ENCODE measurements at places on chromosomes 5 and 9.

DNA sequence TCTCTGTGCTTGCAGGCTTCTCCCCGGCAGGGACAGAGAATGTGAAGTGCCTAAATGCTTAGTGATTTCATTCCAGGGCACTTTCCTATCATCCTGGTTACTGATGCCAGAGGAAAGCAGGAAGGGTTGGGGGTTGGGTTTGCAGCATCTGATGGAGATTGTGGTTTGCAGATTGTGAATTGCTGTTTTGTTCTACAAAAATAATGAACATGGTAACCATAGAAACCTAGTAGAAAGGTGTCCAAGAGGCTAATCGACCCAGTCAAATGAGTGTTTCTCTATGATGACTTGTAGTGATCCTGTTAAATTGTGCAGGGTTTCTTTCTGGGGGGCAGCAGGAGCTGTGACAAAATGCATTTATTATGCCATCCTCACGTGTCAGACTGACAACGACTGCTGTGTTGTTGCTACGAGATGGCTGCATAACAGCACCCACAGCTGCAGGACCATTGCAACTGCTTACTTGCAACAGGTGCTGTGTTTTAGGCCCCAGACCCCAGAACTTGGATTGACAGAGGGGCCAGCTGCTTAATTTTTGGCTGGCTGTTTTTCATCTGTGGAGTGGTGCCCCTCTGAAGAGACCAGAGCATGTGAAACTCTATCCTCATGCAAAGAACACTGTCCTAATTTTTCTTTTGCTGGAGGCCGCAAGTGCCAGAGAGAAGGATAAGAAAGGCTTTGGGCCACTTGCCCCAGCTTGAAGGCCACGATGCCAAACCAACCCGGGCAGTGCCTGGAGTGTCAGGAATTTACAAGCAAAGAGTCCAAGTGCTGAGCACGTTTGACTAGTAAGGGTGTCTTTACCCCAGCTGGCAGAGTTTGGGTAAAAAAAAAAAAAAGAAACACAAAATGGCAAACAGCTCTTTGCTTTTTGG is 397.8 kb downstream of the GADD45G start:
- DNase-seq, result no peak

DNA sequence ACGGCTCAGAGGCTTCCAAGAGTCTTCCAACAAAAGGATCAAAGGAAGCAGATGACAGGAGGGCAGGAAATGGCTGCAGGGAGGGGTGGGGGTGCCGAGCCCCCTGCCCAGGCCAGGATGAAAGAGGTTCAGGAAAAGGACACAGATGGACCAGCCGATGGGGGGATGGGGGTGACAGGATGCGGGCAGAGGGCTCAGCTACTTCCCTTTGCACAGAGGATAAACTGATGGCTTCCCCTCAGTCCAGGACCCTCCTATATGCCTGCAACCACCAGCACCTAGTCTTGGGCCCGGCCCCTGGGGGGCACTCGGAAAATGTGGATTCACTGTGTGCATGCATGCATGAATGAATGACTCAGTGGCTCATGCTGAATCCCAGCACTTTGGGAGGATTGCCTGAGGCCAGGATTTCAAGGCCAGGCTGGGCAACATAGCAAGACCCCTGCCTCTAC is 148.2 kb downstream of the C9orf50 start:
- DNase-seq, result no peak

- DNase-seq, result no peak
Observed at GRCh38 chr9:116002624-116003023, 151.0 kb upstream of the PAPPA start.

GRCh38 chr9:135997090-135998015 is 36.2 kb upstream of the UBAC1 start:
- DNase-seq, result no peak

GRCh38 chr5:65262649-65263059 is 219.1 kb downstream of the ADAMTS6 start:
- no peak for DNase-seq

DNA sequence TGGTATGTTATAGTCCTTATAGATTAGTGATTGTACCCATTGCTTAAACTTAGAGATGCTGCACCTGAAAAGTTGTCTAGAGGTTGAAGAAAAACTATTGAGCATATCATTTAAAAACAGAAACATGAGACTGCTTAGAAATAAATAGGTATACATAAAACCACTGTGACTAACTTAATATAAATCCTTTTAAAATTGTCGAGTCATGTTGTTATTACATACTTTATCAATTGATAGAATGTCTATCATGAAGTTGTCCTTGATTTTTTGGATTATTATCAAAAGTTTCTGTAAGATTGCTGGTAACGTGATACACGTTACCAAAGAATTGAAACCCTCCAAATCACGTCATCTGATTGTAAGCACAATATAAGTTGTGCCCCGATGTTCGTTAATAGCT is 35.3 kb upstream of the VCAN start:
- no peak for DNase-seq

- no peak for DNase-seq
Observed at GRCh38 chr9:4618700-4619099, 43.4 kb upstream of the PLPP6 start.

Measured in Panc1 (cell line).